ENCODE measurements at places on chromosomes 3 and 15.

DNA sequence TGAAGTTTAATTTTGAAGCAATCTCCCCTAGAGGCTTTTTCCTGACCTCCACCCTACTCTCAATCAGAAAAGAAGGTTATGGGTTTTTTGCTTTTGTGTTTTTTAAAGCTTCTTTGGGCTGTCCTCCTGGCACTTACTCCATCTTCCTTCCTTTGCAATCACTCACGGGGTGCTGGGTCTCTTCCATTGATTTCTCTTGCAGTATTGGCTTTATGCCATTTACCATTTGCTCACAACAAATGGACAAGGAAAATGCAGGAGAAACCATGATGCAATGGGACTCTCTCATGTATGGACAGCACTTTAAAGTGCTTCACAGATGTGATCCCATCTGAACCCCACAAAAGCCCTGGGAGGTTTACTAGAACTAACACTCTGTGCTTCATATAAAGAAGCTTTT lies 57.5 kb downstream of the SST start:
- DNase-seq, result no peak

DNA sequence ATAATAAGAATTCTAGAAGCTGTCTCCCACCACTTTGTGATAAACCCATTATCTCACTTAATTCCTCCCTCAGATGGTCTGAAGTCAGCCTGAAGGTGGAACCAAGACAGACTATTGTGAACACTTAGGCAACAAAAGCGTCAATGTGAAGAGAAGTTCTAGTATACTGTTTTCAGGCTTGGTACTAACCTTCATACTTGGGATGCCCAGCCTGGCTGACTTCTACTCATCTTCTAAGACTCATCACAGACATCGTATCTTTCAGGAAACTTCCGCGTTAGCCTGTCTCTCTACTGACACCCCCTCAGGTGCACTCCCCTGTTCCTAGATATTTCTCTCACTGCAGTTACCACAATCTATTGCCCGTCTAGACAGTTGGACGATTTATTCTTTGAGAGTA lies 201.2 kb downstream of the SATB1 start:
- DNase-seq, result no peak

- no peak for DNase-seq
Measured at GRCh38 chr3:4772171-4772804, 206.9 kb upstream of the BHLHE40 start.

DNA sequence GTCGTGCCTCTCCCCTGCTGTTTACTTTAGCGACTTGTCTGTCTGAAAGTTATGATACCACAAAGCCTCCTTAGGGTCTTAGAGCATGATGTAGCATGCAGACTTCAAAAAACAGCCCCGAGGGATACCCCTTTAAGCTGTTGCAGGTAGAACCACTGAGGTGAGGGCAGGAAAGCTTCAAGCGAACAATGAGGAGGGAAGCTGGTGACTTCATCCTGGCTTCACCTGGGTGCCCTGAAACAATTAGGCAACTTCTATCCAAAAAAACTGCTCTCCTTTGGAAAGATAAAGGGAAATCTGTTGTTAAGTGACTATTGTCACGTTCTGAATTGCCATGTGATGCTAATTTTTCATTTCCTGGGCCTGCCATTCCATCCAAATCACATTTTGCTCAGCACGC lies 231.6 kb downstream of the SOX2 start:
- no peak for DNase-seq

- no peak for DNase-seq
Measured at GRCh38 chr15:85748176-85748575, 46.5 kb downstream of the KLHL25 start.

GRCh38 chr15:45790325-45790943 lies 155.6 kb downstream of the SQOR start:
- no peak for DNase-seq

GRCh38 chr3:160886421-160886820 lies 130.4 kb downstream of the PPM1L start:
- no peak for DNase-seq

GRCh38 chr3:161149529-161149928 lies 44.4 kb upstream of the B3GALNT1 start:
- DNase-seq, result no peak

DNA sequence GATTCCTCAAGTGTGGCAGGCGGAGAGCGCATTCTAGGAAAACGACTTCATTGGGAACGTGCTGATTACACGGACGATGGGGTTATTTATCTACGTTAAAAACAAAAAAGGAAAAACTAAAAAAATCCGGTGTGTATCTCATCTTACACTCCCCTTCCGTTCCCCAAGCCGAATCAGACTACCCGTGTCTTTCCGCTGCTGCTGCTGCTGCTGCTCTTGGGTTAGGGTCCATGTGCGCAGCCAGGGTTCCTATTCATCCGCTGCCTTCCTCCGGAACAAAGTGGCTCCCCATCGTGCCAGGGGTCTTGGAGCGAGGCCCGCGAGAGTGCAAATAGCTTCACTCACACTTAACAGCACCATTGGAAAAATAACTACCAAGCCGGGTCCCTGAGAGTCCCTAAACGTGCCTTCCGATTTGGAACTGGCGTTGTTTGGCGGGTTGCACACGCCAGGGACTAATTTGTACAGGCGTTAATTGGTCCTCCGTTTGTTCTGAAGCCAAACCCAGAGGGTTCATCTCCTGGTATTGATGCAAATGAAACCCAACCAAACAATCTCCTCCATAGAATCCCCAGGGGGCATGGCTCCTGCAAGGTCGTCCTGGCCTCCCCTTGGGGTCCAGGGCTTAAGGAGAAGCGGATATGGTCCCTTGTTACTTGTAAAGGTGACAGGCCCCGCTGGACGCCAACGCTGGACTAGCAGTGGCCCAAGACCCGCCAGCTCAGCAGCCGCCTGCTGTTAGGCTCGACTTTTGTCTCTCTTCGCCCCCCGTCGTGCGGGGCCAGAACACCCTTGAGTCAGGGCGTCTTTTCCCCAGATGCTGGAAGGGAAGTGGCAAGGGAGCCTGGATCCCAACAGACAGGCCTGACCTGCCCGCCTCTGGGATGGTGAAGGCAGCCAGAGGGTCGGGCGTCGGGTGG lies 11.0 kb upstream of the ONECUT1 start:
- DNase-seq, result no peak

DNA sequence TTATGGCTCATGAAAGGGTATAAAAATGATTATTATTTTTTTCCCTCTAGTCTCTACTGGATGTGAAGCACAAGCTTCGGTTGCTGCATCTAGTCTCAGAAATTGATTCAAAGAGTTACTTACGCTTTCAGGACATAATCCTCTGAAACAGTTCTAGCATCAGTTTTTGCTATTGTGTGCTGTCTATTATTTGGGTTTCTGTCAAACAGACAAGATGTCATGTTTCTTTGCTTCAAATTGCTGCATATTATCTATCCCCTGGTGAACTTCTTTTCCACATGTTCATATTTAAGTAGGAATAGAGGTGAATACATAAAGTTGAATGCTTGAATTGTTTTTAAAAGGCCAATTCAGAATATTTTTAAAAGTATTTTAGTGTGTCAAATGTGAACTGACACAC lies 161.6 kb upstream of the GBE1 start:
- DNase-seq, result no peak

DNA sequence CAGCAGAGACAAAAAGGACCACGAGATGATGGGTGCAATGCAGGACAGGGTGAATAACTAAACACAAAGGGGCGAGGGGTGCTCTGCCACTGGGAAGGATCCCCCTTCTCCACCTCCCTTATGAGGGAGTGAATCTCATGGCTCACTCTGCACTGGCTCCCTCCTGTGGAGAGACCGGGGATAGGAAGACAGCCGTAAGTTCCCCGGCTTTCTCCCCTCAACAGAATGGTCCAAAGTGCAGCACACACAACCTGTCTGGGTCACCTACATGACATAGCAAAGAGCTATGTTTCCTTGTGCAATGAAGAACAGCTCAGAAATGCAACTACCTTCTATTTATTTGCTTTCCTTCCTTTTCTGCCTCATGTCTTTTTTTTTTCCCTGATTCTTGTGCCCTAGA lies 7.8 kb upstream of the ACSBG1 start:
- no peak for DNase-seq

DNA sequence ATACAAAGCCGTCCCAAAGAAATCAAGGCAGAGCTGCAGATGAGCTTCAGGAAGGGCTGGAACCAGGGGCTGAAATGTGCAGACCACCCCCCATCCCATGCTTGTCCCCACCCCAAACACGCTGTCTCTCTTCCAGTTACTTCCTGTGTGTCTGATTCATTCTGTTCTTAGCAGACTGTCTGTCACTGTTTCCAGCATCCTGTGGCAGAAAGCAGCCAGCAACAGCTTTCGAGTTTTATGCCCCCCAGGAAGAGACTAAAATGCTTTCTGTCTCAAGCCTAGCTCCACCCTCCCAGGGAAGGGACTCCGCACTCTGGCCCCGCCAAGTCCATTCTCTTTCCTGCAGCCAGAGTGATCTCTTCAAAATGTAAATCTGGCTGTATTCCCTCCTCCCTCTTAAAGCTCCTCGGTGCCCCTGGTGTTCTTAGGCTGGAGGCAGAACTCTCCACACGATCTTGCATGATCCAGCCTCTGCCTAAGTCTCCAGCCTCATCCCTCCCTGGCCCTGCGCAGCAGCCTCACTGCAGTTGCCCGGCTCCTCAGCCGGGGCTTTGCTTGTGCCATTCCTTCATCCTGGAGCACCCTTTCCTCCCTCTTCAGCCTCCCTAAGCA lies 41.5 kb downstream of the HRH1 start:
- DNase-seq, result no peak

DNA sequence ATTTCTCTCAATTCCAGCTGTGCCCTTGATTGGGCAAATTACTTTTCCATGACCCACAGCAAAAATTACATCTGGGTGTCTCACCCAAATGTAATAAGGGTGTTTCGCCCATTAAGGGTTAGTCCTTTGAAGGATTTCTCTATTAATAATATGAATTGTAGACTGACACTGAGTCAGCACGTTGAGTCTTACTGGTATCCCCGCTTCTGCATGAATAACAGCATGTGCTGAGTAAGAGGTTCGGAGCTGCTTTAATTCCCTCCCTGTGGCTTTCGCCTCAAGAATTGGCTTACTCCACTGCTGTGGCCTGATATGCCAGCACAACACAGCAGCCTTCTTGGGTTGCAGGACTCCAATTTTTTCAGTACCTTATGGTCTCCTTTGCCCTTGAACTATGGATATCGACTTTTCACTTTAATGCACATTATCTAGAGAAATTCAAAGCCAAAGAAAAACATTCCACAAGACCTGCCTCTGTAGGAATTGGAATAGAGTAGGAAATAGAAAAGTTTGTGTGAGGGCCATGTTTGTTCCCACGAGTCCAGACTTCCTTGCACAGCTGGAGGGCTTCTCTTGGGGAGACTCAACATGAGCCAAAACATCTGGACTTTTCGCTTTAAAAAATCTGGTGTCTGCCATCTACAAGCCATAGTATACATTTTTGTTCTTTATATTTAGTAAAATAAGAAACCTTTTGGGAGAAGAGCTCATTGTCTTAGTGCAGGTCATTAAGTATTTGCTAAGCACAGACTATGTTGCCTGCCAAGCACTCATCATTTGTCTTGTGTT lies 20.7 kb upstream of the ERC2 start:
- DNase-seq, result no peak

GRCh38 chr3:65833761-65834505 lies 204.8 kb downstream of the MAGI1 start:
- no peak for DNase-seq

- DNase-seq, result no peak
Measured at GRCh38 chr15:100834731-100835130, 44.9 kb upstream of the ALDH1A3 start.

DNA sequence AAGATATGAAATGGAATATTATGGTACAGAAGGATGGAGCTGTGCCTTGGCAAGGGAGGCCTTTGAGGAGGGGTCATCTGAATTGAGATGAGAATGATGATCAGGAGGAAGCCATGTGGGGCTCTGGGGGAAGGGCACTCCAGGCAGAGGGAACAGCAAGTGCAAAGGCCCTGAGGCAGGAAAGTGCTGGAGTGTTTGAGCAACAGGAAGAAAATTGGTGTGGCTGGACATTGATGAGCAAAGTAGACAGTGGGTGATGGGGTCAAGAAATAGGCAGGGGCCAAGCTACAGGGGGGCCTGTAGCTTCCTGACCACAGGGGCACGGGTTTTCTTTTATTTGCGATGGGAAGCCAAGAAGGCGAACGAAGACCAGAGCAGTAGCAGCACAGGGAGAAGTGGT lies 3.3 kb upstream of the GP9 start:
- no peak for DNase-seq

DNA sequence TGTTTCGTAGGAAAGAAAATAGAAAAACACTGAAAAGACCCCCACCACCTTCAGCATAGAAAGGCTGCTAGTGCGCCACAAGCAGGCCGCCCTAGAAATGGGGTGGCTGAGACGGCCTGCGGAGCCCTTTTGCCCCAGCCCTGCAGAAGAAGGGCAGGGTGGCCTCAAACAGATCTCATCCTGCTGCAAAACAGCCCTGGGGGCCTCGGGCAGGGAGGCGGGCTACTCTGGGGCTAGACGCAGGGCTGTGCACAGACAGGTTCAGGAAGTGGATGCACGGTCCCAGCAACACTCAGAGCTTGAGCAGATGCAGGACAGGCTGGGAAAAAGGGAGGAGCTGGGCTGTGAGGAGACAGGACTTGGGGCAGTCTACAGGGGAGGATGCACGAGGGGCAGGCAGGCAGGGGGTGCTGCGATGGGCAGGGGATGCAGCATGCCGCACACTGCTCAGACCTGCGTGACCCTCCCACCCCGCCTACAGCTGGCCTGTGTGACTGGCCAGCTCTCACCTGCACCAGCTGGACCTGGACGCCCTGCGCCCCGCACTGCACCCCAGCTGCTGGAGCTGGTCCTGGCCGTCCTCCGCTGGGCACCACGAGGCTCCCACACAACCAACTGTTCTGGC lies 34.3 kb downstream of the ZXDC start:
- no peak for DNase-seq

DNA sequence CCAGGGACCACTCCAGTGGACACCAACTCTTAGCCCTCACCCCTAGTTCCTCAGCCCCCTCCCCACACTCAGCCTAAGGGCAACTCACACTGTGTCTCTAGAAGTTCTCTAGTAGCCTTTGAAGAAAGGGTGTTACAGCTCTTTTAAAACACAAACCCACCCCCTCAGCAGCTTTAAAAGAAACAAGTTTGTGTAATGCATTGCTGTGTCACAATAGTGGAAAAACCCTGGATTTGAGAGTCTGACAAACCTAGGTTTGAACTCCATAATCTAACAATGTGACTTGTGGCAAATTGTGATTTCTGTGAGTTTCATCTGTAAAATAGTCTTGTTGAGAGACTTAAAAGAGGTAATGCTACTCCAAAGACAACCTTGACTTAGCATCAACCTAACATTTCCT lies 54.0 kb downstream of the PLCH1 start:
- DNase-seq, result no peak

GRCh38 chr3:12506201-12506709 lies 22.0 kb downstream of the TSEN2 start:
- no peak for DNase-seq

GRCh38 chr3:139357899-139358298 lies 14.1 kb downstream of the MRPS22 start:
- no peak for DNase-seq
